ENCODE measurements at places on chromosomes 3 and 15.

DNA sequence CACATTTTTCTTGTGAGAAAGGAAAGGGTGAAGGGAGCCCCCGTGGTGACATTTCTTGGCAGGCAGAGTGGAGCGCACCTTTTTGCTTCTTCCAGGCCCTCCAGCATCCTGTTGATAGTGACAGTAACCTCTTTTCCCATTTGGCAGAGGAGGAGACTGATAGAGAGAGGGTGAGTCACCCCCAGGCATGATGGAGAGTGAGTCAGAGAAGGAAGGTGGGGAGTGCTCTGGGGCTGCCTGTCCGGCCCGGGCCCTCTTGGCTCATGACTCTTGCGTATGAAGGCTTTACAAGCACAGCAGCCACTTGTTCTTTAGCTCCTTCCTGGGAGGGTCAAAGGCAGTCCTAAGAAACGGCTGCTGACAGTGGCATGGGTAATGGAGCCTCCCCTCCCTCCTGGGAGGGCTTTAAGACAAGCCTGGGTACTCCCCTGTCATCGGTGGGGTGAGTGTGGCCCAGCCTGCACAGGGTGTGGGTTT, 16.0 kb downstream of the ANKRD63 start:
- no peak for DNase-seq

GRCh38 chr15:45948181-45948621, 313.4 kb downstream of the SQOR start:
- DNase-seq: no peak

DNA sequence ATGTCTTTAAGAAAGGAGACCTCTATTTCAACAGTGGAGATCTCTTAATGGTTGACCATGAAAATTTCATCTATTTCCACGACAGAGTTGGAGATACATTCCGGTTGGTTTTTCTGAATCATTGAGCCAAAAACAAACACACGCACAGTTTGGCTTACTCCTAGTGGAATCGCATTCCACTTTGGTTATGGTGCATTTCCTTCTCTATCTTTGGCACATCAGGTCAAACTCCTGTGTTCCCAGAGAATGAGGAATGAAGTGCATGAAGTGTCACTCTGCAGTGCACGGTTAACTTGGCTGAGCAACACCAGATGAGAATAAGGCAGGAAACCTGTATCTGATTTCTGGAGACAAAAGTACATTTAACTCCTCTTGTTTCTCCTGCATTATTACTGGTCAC, 38.5 kb downstream of the HDC start:
- DNase-seq: no peak

- DNase-seq: no peak
These were observed 22.3 kb downstream of the STIMATE start for GRCh38 chr3:52874864-52875587.

DNA sequence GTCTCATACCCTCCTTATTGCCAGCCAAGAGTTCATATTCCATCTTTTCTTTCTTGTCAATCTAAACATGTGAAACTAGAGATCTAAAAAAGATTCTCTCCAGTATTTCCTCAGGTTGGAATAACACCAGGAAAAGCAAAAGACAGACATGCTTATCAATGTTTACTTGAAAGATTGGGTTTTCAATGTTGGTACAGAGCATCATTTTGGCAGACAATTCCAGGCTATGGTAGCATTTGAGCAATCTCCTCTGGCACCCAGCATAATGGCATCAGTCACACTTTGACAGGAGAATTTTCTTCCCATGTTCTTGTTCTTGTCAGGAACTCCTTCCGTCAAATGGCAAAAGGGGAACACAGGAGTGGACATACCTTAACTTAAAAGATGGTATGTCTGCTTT, 61.0 kb upstream of the RARB start:
- no peak for DNase-seq

DNA sequence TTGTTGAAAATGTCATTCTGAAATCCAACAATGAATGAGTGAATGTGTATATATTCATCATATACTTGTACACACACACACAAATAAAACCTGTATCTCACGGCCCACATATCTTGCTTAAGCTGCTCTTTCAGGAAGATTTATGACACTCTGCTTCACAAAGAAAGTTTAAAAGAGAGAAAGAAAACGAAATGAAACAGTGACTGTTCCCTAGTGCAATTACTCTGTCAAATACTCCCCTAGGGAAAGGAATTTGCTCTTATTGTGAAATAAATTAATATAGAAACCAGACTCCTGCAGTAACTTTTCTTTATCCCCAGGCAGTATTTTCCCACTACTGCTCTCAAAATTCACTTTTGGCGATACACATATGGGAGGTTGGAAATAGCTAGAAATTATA, 329.1 kb downstream of the VPS13C start:
- DNase-seq: no peak

DNA sequence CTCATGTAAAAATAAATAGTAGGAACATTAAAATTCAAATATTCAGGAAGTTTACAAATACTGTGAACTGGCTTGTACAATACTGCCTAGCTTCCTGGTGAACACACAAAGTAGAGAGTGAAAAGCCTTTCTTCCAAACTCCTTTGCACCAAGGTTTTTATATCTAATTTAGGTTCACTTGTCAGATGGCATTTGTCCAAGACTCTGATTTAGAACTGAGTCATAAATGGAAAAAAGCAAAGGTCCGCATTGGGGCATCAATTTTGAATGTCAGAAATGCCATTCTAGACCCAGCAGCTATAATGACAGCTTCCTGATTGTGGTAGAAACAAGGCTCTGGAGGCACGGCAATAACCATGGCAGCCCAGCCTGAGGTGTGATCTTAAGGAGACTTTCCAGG, 160.7 kb downstream of the PDE8A start:
- no peak for DNase-seq

DNA sequence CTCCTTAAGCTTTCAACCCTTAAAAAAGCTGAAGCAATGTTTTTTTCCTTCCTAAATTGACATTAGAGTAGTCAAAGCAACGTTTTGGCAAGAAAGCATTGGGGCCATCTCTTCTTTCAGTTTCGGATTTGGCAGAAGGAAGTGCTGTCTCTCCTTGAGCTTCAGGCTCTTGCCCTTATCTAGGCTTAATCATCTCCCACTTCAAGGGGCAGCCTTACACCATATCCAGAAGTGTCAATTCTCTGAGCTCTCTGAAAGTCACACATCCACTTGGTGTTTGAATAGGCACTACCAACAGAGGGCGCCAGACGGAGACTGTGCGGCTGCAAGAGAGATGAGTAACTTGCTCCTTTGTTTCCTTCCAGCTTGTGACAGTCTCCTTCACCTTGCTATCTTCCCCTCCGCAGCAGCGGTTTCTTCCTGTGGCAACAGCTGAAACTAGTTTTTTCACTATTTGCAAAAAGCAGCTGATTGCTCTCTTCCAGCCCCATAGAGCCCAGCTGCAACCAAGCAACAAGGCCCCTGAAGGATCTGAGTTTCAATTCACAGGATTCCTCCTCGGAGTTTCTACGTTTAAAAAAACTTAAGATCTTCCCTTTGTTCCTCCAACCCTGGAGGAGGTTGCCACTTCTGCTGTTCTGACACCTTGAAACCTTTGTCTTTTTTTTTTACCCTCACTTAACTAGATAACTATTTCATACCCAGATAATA, 147.0 kb upstream of the SLCO3A1 start:
- peak; percentile 47 for DNase-seq

- peak; percentile 83 for DNase-seq
These were observed 33.7 kb downstream of the VIPR1 start for GRCh38 chr3:42535981-42536784.

DNA sequence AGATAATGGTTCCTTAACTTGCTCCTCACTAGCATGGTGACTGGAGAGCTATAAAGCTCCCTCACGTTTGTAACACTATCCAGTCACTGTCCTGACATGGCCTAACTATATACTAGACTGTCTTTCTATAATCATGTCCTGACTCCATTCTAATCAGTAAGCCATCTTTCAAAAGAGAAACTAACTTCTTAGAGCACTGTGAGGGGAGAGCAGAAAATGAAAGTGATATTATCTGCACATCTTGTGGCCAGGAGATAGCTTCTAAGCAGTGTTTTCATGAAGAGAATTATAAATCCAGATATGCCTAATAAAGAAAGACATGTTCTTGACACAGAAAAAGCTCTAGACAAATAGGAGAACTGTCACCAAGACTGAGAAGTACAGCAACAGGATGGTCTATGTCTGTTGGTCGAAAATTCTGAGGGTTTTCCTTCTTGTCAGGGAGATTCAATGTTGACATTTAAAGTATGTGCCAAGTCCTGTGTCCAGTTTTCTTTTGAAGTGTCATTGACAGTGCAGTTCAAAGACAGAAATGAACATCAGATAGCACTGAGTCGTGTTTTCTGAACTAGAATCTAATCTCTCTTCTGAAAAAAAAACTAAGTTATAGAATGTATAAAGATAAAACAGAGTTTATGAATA, 230.6 kb upstream of the PEX5L start:
- no peak for DNase-seq

DNA sequence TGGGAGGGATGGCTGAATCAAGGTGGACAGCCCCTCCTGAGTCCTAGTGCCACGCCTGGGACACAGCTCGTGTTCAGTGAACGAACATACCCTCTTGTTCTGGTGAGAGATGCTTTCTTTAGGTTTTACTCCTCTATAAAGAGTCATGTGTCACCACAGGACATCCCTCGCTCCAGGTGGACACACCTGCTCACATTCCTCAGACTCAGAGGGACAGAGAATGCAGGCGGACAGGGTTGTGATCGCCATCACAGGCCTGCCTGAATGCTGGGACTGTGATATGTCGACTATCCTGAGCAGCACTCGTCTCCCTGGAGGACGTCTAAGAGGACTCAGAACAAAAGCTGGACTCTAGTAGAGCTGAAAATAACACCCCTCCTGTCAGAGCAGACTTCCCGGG, 96.4 kb upstream of the SNRPA1 start:
- no peak for DNase-seq

DNA sequence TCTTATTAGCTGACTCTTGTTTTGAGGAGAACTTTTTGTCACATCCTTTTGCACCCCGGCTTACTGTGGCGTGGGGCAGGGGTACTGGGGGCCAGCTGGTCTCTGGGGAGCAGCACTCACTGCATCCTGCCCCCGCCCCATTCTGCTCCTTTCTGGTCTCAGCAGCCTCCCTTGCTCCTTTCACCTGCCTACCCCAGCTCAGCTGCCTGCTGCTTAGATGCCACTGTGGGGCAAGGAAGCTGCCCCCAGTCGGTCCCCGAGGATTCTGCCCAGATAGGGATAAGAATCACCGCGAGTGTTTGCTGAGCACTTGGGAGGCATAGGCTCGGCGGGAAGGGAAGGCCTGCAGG, 32.0 kb downstream of the APBA2 start:
- DNase-seq: no peak

All from HuH-7 (cell line).